Fibroblast of upper back skin (primary cell): ENCODE measurements at places on chromosomes 11 and 22.

GRCh38 chr11:29449281-29450074 is 567.4 kb downstream of the KCNA4 start:
- peak; percentile 56 for DNase-seq

GRCh38 chr11:2750101-2750681 is 50.4 kb upstream of the KCNQ1OT1 start:
- no peak for DNase-seq

GRCh38 chr11:12318791-12319438 is 58.5 kb upstream of the PARVA start:
- peak; percentile 79 for DNase-seq

DNA sequence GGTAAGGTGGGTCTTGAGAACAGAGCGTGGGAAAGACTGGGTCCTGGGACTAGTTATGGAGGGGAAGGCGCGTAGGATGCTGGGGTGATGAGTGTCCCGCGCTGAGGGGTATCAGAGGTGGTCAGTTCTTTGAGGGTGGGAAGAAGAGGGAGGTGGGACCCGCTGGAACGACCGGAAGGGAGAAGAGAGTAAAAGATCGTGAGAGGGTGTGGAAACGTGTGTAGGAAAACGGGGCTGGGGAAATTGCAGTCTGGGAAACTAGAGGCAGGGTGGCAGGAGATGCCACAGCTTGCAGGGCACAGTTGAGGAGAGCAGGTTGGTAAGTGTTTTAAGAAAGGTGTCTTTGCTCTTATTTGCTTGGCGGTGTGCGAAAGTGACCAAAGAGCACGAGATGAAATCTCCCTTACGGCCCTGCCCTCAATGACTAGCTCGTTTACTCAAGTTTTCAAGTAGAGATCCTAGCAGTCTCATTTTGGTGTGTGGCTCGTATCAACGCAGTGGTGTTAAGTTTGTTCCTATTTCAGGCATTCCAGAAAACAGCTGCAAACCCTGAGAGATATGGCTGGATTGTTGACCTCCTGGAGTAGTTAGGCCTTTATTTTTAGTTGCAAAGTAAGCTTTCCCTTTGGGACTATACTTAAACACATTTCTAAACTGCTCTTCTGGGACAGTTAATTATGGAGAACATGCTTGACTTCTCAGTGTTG is 615 bp downstream of the STT3A start:
- peak; percentile 49 for DNase-seq

DNA sequence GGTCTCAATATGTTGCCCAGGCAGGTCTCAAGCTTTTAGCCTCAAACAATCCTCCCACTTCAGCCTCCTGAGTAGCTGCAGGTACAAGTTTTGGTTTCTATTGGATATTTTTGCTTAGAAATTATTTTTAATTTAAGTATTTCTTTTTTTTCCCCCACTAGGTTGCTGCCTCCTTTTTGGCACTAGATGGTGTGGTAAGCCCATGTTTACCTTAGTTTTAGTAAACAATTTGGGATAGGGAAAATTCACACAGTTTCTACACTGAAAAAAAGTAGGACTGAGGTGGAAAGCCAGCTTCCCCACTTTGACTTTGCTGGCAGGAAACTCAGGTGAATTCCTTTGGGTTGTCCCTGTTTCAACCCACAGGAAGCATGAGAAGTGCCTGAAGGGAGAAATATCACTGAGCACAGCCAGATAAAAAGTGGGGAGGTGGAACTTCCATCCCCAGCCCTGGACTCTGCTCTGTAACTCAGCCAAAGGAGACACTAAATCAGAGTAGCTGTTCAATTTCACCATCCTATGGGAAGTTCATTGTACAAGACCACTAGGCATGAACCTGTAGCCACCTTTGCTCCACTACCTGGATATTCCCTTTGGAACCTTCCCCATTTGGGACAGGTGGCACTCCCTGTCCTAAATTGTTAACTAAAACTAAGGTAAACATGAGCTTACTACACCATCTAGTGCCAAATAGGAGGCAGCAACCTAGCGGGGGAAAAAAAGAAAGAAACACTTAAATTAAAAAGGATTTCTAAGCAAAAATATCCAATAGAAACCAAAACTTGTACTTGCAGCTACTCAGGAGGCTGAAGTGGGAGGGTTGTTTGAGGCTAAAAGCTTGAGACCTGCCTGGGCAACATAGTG is 154.4 kb upstream of the FAT3 start:
- DNase-seq, result no peak

DNA sequence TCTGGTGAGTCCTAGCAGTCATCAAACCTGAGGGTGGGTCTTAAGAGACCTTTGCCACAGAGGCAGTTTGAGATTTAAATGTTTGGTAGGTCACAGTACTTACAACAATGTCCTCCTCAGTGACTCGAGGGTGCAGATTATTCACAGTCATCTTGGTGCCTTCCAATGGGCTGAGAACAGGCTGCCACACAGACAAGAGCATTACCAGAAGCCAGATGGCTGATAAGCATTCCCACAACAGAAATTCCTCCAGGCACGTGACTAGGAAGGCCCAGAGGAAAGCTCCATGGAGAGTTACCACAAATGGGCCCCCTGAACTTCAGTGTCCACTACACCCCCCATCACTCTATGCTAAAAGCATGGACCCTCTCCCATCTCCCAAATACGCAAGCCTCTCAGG is 19.2 kb downstream of the POLDIP3 start:
- DNase-seq, result no peak

DNA sequence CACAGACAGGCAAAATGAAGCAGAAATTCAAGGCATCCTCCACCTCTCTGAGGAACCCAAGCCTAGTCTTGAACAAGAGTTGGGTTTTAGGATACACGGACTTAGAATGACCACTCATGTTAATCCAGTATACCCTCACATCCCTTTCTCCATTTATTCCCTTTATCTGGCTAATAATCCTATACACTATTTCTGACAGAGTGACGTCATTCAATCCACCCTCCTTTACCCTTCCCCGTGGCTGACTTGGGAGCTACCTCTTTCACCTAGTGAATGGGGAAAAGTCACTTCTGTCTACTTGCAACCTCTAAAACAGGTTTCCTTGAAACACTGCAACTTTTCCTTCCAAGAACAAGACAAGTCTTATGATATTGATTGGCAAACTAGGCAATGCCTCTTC is 52.8 kb upstream of the PARVA start:
- DNase-seq, result no peak

GRCh38 chr11:94125407-94126115 is 3.1 kb upstream of the PANX1 start:
- DNase-seq, result peak; percentile 79

DNA sequence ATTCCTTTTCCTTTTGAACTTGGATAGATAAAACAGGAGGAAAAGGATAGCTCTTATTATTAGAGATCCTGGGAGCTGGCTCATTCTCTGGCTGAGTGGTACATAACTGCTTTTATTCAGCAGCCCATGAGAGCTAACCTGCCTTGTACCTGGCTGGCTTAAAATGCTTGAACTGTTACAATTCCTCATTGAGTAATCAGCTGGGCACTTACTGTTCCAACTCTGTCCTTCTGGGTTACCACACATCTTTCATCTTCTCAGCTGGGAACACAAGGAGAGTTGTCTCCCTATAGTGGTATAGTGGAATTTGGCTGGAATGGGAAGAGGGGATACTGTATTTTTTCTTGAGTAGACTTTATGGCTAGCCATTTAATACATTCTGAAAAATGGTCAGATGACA is 39.8 kb upstream of the SPTBN2 start:
- DNase-seq, result peak; percentile 22

DNA sequence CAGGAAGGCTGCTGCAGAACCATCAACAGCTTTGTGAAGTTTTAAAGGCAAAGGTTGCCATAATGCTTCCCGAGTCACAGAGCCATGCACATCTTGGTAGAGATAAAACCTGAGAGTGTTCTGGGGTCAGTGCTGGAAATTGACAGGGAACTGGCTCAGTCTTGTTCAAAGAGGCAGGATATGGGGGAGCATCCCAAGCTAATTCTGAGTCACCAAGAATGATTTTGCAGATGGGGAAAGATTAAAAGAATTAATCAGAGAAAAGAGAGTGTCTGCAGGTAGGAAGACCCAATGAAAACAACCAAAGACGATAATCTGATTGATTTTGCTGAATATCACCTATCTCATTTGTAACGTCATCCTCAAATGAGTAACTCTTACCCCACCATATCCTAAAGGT is 99.9 kb upstream of the CD44 start:
- no peak for DNase-seq

GRCh38 chr11:127521413-127521812 is 520.8 kb upstream of the KIRREL3 start:
- peak; percentile 10 for DNase-seq

DNA sequence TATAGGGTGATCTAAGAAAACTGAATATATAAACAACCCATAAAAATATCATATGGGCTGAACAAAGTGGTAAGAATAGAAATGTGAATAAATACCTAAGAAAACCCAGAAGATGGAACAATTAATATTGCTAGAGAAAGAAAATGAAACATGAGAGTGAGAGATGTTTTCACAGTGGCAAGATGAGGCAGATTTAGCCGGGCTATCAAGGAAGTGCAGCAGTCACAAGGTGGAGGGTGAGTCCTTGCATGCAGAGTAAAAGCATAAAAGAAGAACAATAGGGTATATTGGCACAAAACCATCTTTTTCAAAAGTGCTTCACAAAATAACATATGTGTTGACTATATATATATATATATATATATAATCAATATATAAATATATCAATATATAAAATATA is 49.6 kb downstream of the NOX4 start:
- DNase-seq, result no peak

GRCh38 chr11:16788141-16789062 is 50.0 kb downstream of the C11orf58 start:
- peak; percentile 56 for DNase-seq

DNA sequence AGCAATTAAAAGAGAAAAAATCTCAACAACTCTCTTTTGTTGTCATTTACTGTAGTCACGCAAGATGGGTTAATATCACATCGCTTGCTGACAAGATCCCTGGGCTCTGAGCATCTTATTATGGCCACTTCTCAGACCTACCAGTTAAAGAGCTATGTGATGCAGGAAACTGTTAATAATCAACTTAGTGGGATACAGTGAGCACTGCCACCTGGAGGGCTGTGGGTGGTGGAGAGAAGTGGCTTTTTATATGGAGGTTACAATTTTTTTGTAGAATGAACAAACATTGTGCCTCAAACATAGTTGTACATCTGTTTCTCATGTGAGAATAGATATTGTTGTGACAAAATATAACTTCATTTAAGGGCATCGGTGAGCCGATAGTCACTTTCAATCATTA is 181.0 kb downstream of the TENM4 start:
- no peak for DNase-seq

GRCh38 chr11:117979481-117980211 is 6.5 kb upstream of the IL10RA start:
- no peak for DNase-seq

- DNase-seq, result no peak
Observed at GRCh38 chr11:8288166-8288772, 24.6 kb upstream of the LMO1 start.

- DNase-seq, result peak; percentile 55
Observed at GRCh38 chr22:39290724-39291161, 28.7 kb downstream of the RPL3 start.

- no peak for DNase-seq
Observed at GRCh38 chr22:33418484-33418883, 360.3 kb upstream of the SYN3 start.

GRCh38 chr22:44068422-44069191 is 44.5 kb downstream of the PARVB start:
- no peak for DNase-seq

DNA sequence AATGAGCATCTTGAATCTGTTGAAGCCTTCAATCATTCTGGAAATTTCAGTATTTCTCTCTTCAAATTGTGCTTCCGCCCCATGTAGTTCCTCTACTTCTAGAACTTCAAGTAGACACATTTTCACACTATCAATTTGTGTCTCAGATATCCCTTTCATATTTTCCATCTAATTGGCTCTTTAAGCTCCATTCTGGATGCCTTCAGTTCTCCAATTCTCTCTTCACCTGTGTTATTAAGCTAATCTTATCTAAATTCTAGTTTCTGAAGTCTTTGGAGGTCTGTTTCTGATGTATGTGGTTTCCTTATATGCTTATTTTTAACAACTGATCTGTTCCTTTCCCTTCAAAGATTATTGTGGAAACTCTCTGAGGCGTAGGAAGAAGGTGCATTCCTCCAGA is 36.3 kb downstream of the CSTF3 start:
- no peak for DNase-seq

GRCh38 chr11:1460986-1461825 is 25.4 kb downstream of the MOB2 start:
- no peak for DNase-seq

GRCh38 chr11:35321532-35322317 is 97.6 kb downstream of the SLC1A2 start:
- peak; percentile 93 for DNase-seq

DNA sequence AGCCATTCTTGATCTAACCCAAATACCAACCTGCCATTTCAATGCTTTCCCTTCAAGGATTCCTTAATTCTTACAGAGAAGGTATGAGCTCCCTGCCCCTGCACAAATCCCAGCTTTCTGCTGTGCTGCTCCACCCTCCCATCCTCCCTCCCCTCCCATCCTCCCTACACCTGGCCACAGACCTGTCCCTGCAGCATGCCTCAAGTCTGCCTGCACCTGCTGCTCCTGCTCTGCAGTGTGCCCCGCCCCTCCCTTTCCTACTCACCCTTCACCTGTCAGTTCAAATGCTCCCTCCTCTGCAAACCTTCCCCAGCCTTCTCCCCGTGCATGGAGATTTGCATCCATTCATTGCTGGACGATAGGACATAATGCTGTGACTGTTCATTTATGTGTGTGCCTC is 139.9 kb upstream of the NARS2 start:
- DNase-seq, result no peak

DNA sequence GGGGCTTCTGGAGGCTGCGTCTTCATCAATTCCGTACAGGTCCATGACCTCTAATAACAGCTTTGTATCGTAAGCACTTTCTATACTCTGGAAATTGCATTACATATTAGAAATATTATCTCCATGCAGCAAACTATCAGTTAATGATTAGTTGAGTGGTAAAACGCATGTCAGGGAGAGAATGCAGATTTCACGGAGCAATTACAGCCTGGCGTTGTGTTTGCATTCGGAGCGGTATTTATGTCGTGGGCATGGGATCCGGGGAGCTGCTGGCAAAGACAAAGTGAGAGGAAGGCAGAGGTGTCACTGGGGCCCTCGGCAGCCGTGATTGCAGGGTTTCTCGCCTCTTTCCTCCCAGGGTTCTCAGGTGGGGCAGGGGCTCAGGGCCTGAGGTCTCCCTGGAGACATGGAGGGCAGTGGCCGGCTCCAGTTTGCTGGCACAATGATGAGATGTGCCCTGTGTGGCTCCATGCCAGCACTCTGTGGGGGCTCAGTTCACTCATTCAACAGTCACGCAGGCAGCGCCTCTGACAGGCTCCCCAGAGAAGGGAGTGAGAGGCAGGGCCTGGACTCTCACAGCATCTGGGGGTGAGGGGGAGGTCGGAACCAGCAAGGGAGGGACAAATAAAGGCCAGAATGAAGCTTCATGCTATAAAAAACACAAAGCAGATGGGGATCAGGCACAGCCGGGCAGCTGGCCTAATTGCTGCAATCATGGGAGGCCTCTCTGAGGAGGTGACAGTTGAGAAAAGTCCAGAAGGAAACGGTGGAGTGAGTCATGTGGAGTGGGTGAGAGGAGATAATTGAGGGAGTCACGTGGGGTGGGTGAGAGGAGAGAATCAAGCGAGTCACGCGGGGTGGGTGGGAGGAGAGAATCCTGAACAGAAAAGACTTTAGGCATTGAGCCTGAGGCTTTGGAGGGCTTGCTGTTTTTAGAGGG is 1002.7 kb downstream of the BRD1 start:
- peak; percentile 12 for DNase-seq
